ENCODE measurements at places on chromosomes 1 and 21.

- DNase-seq, result no peak
These were observed 3.0 kb downstream of the GNAT2 start for GRCh38 chr1:109616391-109616790.

GRCh38 chr1:199283794-199284193 lies 645.0 kb downstream of the PTPRC start:
- no peak for DNase-seq

GRCh38 chr1:30345491-30346130 lies 377.8 kb downstream of the MATN1 start:
- no peak for DNase-seq

- no peak for DNase-seq
These were observed 390.1 kb upstream of the ST6GALNAC5 start for GRCh38 chr1:76477156-76477555.

GRCh38 chr1:39098546-39099250 lies 72.5 kb downstream of the NDUFS5 start:
- peak; percentile 29 for DNase-seq

DNA sequence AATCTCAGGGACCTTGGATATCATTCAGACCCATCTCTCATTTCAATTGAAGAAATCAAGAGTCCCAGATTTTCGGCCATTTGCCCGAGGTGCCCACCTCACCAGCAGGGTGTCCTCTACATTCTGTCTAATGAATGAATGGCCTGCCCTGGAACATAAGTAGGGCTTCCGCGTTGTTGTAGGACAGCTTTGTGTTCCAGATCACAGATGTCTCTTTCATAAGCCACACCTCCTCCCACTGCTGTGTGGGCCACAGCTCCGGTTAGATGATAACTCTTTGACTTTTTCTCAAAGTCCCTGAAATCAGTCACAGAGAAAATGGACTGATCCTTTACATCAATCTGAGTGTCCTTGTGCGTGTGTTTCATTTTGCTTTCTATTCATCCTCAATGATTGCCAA lies 144.4 kb downstream of the RGS7 start:
- no peak for DNase-seq

GRCh38 chr1:16172964-16173446 lies 17.1 kb upstream of the EPHA2 start:
- no peak for DNase-seq

- DNase-seq, result no peak
These were observed 19.8 kb downstream of the ESPN start for GRCh38 chr1:6444377-6444776.

DNA sequence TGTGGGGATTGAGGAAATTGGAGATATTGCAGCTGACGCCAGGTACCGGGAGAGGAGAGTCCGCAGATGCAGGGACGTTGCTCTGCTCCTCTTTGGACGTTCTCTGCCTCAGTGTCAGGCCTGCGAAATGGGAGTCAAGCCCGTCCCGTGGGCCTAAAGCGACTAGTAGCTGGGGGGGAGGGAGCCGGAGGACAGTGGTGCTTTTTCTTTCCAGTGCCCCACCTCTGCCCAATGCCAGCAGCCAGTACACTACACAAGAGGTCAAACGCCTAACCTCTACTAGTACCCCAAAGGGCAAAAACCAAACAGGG lies 413.6 kb upstream of the ESRRG start:
- no peak for DNase-seq

GRCh38 chr1:225415307-225415706 lies 12.5 kb downstream of the LBR start:
- no peak for DNase-seq

GRCh38 chr1:42128964-42129363 lies 24.2 kb upstream of the GUCA2B start:
- DNase-seq, result peak; percentile 15

DNA sequence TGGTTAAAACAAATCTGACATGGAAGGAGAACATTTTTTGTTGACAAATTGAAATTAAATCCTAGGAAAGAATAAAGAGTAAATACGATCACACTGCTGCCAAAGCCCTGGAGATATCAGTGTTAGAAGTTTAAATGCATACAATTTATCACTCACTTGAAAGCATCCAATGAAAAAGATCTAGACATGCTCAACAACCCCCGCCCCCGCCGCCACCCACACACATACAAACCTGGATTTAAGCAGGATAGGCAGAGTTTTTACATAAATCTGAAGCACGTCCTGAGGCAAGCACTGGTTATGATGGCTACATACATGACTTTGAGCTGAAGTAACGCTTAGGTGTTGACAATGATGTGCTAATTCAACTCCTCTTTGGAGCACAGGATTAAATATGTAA lies 58.5 kb downstream of the LYST start:
- DNase-seq, result no peak

DNA sequence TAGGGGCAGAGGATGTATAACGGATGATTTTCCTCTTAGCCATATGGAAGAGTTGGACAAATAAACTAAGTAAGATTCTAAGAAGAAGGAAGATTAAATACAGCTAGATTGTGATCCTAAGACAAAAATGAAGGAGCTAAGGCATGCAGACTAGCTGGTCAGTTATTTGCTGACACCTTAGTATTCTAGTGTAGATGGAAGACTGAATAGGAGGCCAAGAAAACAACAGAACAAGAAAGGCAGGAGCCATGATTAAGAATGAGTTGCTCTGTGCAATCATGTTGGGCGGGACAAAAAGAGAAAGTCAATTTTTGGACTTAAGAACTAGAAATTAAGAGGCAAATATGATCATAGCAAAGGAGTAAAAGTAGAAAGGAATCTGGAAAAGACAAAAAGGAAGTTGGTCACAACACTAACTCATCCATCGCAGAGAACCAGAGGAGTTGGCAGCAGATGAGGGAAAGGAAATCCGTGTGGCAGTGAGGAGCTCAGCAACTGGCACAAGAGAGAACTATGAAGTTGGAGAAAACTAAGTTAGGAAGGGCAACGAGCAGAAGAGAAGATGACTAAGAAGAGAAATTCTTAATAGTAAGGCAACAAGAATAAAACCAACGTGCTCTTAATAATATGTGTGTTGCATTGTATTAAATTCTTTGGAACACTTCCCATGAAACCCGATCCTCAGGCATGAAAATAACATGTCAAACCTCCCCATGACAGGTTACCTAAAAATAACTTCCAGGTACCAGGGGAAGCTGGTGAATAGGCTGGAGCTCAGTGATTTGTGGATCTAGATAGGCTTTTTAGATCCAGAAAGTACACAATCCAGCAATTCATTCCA lies 234.4 kb downstream of the LTN1 start:
- no peak for DNase-seq

GRCh38 chr1:25516686-25517085 lies 26.7 kb upstream of the LDLRAP1 start:
- no peak for DNase-seq

- DNase-seq, result no peak
These were observed 14.7 kb downstream of the PROX1 start for GRCh38 chr1:214002472-214002871.

- DNase-seq, result no peak
These were observed 20.6 kb downstream of the NIBAN1 start for GRCh38 chr1:184953600-184954219.

GRCh38 chr1:28601696-28602095 lies 9.6 kb downstream of the RAB42 start:
- no peak for DNase-seq

GRCh38 chr1:2279210-2279639 lies 51.1 kb downstream of the SKI start:
- DNase-seq, result no peak

- DNase-seq, result no peak
These were observed 7.9 kb upstream of the PLA2G2C start for GRCh38 chr1:20194224-20194623.

DNA sequence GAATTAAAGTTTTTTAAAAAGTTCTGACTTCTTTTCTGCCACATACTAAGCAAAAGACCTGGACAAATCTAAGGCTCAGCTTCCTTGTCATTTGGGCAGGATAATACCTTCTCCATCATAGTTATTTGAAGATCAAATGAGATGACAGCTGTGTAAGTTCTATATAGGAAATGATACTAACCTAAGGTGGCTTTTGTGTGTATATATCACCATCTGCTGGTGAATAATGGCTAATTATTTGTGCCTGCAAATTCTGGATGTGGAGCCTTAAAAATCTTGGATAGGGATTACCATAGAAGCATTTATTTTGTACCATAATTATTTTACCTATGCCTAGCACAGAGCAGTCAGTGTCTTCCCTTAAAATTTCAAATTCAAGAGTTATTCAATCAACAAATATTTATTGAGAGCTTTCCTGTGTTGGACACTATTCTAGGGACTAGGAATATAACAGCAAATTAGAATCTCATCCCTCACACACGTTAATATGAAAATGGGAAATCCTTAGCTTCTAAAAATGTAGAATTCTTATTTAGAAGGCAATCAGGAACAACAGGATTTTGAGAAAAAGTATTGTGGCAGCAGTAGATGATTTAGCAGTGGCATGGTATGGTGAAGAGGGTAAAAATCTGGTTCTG lies 89.8 kb downstream of the TMEM200B start:
- DNase-seq, result no peak

- DNase-seq, result peak; percentile 79
These were observed 11.0 kb upstream of the RNU1-3 start for GRCh38 chr1:16677552-16678431.

GRCh38 chr1:52119301-52120079 lies 22.4 kb upstream of the ZFYVE9 start:
- no peak for DNase-seq

- DNase-seq, result no peak
These were observed 53.6 kb upstream of the MAP10 start for GRCh38 chr1:232751393-232752140.

DNA sequence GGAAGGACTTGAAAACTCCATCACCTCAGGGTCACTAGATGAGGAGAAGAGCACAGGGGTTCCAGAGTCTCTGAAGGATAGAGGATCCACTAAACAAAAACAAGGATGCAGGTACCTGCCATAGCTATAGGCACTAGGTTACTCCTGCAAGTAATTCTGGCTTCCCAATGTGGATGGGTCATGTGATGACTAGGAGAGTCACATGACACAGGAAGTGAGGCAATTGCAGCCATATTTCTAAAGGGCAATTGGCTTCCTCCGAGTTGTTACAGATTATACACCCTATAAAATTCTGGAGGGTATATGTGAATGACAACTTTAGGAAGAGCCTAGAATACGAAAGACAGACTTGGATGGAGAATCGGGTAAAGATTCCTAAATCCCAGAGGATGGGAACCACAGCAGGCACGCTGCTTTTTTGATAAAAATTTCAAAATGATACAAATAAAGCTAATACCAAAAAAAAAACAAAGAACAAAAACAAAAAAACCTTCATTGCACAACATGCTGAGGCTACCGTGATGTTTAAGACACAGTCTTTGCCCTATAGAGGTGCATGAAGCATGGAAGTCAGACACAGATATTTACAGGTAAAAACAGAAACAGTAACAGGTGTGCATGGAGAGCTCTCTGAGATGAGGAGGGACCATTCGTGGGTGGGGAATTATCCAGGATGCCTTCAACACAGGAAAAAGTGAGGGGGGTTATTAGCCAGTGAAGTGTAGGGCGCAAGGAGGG lies 10.5 kb downstream of the MTX1 start:
- no peak for DNase-seq

DNA sequence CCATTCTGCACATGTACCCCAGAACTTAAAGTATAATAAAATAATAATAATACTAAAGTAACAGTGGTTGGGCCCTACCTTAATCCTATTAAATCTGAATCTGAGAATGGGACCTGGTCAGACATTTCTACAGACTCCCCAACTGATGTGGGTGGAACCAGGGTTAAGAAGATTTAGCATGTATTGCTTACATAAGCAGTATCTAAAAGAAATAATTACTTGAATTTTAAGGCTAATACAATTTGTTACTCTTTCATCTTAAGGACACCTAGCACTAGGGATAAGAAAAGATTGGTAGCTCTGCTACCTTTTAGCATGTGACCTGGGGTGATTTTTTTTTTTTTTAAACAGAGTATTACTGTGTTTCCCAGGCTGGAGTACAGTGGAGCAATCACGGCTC lies 79.4 kb downstream of the IVNS1ABP start:
- no peak for DNase-seq

DNA sequence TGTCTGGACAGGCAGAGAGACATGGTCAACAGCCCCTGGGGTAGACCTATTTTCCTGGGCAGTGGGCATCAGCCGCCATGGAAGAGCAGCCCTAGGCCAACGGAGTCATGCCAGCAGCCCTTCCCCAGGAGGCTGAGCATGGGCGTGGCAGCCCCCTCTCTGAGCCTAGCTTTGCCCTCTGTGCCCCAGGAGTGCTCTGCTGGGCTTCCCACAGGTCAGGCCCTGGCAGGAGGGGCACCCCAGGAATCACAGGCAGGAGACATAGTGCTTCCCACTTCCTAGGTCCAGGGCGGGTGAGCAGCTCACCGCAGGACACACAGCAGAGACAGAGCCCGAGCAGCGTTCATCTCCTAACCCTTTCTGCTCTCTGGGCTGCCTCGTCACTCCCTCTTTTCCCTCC lies 132.8 kb downstream of the GLIS1 start:
- DNase-seq, result no peak

DNA sequence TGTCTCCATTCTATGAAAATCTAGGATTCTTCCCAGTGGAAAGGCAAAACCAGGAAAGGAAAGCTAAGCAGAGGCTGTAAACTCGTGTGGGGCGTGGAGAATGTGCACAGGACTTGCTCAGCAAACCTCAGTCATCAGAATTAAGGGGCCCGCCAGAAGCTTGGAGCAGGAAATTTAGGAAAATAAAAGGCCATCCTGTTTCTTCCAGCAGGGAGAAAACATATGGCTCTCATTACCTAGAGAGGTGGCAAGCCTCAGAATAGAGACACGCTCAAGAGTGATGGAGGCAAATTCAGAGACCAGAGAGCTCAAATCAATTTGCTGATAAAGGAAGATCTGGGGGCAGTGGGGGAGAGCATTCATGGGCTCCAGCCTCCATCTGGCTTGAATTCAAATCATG lies 151.9 kb upstream of the KLHDC7A start:
- no peak for DNase-seq

- no peak for DNase-seq
These were observed 162.9 kb upstream of the HP1BP3 start for GRCh38 chr1:20949871-20950590.

DNA sequence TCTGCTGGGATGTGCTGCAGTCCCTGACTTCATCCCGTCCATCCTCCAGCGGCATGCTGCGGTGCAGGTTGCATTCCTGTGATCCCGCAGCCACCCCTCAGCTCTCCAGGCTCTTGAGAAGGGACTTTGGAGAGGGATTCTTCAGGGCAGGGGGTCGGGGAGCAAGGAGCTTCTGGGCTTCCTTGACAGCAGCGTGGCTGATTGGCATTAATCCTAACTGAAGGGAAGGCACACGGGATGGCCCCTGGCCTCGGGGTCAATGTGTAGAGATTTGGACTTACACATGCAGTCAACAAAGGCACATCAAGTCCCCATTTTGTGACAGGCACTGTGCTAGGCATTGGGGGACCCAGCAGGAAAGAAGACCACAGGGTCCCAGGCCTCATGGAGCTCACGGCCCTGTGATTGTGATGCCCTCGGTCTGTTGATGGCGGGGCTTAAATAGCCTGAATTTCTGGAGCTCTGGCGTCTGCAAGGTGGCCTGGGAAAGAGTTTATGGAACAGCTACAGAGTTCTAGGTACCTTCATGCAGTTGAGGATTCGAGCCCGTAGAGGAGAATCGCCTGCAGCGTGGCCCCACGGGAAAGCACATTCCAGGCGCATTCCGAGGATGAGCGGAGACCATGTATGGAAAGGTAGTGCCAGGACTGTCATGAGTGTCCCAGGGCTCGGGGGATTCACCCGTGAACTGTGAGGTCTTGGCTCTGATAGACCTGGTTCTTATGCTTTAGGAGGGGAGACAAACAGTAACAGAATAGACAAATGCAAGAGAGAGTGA lies 20.1 kb downstream of the PSEN2 start:
- DNase-seq, result no peak

GRCh38 chr1:19974822-19975416 lies 4.5 kb downstream of the PLA2G2A start:
- DNase-seq, result no peak
